Lung microvascular endothelial cell (primary cell): ENCODE measurements at places on chromosomes 2 and 18.
A peak's percentile ranks its signal among the peaks of the same experiment; 100 is the strongest.

DNA sequence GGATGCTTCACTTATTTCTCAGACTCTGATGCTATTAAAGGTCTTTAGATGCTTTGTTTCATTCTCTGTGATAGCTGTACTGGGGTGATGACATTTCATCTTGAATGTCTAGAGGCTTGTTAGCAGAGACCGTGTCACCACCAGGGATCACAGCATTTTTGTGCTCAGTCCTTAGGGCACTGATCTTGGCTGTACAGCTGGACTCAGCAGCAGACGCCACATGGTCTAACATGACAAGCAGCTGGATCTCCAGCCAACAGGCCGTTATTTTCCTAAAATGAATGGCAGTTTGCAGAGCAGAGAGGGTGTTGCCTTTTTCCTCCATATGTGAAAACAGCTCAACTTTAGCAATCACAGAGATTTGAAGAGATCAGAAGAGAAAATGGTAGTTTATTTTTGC is 491.8 kb downstream of the CDH2 start:
- DNase-seq = no peak

DNA sequence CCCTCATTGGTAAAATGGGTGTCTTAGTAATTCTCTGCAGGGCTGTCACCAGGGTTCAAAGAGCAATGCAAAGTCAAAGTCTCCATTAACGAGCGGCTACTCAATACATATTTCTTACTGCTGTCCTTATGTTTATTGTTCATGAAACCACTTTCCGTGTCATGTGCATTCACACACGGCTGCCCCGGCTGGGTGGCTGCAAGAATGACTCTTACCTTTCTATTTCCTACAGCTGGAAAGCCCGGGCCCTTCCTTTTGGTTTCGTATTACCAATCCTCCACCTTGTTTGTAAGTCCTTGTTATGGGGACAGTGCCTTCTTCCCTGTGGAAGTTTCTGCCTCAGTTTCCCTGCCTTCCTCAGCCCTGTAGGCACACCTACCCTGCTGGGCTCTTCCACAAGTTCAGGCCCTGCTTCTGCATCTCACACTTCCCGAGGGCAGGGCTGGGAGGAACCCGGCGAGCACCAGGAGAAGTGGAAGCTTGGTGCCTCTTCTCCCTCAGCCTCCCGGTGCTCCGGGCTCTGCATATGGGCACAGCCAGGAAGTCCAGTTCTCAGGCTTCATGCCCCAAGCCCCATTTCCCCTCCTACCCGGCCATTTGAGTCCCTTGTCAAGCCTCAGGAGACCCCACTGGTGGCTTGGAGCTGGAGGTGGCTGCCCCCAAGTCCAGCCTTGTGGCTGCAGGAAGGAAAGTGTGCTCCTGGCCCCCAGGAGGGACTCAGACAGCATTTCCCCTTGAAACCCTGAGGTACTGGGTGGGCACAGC is 18.7 kb upstream of the ACKR3 start:
- DNase-seq = no peak

DNA sequence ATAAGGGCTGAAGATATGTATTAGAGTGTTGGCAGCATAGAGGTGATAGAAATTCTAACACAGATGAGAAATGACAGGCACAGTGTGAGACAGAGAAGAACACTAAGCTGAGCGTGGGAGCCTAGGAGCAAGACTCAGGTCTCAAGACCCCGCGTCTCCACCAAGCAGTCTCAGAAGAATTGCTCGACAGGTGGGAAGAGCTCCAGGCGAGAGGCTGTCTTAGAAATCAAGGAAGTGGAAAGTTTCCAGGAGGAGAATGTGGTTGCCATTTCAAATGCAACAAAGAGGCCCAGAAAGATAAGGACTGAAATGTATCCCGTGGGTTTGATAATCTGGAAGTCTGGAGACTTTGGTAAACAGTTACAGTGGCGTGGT is 31.5 kb upstream of the CAB39 start:
- no peak for DNase-seq

DNA sequence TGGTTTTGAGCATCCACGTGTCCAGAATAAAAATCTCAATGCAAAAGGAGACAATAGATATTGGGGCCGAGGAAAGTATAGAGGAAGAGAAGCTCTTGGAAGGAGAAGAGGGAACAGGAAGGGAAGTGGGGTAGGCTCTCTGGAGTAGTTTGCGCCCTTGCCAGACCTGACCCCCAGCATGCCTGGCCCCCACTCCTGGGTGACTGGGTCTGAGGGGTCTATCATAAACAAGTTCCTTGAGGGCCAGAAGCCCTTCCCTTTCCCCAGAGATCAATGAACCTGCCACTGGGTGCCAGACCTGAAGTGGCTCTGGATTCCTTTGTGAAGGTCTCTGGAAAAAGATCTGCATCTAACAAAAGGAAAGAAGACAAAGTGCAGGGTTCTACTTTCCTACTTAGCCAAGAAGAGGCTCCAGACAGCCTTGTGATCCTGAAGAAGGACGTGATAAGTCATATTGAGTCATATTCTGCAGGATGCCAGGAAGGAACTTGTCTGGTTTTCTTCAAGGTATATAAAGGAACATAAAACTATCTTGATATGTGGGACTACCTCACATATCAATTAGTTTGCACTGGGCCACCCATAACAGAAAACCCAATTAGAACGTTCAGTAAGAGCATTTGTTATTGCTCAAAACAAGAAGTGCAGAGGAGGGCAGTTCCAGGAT is 18.7 kb upstream of the ATOH8 start:
- no peak for DNase-seq

DNA sequence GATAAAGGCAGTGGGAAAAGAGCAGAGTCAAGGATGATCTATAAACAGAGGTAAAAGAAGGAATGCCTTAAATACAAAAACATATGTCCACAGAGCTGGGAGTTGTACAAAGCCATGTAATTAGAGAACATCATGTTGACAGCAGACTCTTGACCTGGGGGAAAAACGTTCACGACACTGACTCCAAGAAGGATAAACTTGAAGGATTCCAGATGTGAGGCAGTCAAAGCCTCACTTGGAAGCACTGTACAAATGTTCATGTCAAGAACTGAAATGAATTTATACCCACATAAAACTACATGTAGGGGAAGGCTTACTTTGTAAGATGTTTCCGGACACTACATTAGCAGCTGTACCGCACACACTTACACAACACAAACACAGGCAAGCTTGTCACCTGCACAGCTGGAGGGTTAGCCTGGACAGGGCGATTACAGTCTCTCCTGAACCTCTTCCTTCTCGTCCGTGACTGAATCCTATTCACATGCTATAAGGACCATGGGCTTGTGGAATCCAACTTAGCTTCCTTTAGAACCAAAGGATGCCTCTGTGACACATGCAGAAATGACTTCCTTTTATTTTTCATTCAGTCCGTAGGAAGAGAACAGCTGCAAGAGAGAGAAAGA is 88.6 kb downstream of the SH3YL1 start:
- DNase-seq = no peak

DNA sequence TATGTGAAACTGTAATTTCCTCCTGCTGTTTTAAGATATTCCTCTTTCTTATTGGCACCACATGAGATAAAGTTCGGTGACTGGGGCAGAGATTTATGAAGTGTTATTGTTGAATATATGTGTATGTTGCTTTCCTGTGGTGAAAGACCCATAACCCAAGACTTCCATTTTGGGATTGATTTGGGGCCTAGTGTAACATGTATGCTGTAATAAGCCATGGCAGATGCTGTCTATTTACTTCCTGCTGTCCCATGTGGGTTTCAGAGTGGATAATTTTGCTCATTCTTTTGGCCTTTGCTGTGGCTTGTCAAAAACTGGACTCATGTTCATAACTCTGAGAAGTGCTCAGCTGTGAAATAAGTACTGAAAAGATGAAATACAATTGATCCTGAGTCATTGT is 10.8 kb upstream of the MYO1B start:
- DNase-seq = no peak

DNA sequence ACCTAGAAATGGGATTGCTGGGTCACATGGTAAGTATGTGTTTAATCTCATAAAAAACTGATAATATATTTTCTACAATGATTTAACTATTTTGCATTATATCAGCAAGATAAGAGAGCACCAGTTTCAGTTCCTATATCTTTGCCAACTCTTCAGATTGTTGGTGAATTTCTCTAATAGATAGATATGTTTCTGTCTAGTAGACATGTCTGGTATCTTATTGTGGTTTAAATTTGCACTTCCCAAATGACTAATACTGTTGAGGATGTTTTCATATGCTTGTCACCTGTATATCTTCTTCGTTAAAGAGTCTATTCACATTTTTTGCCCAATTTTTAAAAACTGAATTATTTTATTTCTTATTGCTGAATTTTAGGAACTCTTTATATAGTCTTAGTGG is 113.8 kb upstream of the UXS1 start:
- no peak for DNase-seq

GRCh38 chr2:3461801-3462492 is 57.4 kb downstream of the ADI1 start:
- peak; percentile 76 for DNase-seq

DNA sequence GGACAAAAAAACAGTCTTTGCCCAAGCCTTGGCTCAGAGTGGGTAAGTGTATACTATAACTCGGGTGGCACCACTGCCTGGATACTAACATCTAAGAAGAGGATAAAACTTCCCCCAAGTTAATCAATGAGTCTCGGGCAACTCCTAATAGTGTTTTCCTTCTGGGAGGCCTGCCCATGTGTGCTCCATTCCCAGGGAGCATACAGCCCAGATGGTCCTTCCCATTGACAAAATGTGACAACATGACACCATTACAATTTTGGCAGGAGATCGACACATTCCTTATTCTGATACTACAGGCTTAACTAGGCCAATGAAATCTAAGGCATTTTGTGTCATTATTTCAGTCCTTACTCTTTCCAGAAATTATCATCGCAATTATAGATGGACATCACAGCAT is 52.7 kb upstream of the CRIM1 start:
- DNase-seq = no peak

- no peak for DNase-seq
These were observed 43.1 kb downstream of the PELI1 start for GRCh38 chr2:64101141-64101591.

GRCh38 chr2:171602352-171602751 is 80.1 kb downstream of the CYBRD1 start:
- no peak for DNase-seq

DNA sequence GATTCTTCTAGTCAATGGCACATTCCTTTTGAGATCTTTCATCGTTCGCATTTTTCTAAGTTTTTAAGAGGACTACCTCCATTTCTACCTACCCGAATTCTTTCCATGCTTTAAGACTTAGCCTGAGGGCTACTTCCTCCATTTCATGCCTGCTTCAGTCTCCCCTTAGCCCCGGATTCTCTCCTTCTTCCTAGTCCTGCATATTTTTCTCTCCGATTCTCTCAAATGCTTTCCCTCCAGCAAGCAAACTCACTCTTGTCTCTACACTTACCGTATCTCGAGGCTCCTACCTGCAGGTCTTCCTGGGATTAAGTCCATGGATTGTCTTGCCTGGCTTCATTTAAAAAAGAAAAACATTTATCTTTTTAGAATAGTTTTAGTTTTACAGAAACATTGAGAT is 354.4 kb downstream of the MYCN start:
- DNase-seq = no peak

DNA sequence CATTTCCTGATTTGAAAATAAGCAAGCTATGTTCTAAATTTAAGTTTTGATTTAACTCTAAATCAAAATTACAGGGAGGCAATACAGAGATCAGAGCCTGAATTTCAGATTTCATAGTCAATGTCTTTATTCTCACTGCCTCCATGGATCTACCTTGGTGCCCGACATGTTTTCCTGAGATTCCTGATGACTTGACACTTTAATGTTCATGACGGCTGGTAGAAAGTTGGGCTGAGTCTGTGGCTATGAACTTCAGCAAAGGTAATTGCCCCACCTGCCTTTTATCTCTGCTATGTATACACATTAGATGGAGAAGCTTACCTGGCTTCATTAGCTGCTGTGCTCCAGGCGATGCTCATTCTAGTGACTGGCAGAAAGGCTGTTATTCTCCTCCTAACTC is 1390.5 kb upstream of the CELF4 start:
- no peak for DNase-seq

DNA sequence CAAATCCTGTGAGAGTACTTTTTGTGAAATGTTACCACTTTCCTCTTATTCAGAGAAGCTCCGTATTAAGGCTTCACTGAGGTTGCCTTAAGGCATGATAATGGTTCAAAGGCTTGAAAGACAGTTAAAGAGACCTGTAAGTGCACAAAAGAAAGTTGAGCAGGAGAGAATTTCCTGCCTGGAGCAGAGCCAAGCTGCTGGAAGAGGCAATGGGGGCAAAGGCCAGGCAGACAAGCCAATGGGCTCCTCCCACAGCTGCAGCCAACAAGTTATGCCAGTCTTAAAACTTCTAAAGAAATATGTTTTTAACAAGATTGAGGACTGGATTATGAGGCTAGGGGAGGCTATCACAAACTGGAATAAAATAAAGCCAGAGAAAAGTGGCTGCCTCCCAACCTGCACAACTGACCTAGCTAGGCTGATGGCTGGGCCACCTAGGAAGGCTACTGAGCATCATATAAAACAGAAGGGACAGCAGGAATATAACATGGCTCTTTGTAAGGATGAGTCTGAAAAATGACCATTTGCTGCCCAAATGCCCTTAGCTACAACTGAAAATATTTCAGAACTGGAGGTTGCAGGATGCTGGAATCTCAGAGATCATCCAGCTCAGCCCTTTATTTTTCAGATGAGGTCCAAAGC is 2.1 kb downstream of the IL1B start:
- no peak for DNase-seq

- DNase-seq = no peak
These were observed 56.1 kb upstream of the TTN start for GRCh38 chr2:178863130-178863855.

DNA sequence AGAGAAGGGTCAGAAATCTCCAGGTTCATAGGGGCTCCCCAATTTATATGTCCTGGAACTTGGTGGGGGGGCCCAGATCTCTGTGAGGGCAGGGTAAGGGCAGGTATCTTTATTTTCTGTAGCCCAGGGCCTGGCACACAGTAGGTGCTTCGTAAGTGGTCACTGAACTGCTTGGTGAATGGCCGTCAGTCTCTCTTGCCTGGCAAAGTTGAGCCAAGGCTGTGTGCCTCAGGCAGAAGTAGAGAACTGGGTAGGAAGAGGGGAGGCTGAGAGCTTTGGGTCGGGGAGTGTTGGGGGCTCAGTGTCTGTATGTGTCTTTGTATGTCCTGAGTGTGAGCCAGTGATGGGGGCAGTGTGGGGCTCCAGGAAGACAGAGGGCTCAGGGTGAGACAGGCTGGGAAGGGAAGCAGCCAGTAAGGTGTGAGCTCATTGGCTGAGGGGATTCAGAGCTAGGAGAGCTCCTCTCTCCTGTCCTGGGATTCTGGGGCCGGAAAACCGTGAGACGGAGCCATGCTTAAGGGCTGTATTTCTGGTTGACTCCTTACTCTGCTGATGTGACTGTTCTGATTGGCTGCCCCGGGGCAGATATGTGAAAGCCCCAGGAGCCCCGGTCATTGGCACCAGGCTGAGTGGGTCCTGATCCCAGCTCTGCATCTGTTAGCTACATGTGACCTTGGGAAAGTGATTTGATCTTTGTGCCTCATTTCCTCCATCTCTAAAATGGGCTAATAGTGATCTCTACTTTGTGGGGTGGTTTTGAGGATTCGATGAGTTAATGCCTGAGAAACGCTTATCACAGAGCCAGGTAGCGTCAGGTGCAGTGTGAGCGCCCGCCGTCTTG is 30.3 kb downstream of the STEAP3 start:
- DNase-seq = no peak

- DNase-seq = no peak
These were observed 160.9 kb downstream of the MIB1 start for GRCh38 chr18:21901423-21901945.

- DNase-seq = no peak
These were observed 29.9 kb upstream of the OTOS start for GRCh38 chr2:240170354-240170735.
